Stimulated activated naive CD4-positive, alpha-beta T cell (primary cell): ENCODE measurements at places on chromosomes 6 and 20.

DNA sequence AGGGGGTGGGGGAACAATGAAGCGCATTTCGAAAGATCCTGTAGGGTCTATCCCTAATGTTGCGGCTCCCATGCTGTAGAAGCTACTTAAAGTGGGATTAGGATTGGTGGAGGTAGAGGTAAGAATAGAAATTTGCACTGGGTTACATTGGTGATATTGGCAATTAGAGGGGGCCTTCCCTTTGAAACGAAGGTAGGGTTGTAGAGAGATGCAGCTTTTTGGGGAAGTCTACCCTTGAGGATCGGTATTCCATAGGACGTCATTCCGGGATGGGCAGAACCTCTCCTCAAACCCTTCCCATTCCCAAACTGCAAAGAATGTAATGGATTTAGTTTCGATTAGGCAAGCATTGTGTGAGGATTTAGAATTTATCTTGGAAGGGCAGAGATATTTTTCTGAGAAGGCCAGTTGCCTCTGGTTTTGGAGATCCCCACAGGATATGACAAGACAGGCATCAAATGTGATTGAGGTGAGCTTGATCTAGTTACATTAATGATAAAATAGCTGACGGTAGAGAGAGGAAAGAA lies 5.4 kb upstream of the ZNFX1 start:
- DNase-seq: no peak

DNA sequence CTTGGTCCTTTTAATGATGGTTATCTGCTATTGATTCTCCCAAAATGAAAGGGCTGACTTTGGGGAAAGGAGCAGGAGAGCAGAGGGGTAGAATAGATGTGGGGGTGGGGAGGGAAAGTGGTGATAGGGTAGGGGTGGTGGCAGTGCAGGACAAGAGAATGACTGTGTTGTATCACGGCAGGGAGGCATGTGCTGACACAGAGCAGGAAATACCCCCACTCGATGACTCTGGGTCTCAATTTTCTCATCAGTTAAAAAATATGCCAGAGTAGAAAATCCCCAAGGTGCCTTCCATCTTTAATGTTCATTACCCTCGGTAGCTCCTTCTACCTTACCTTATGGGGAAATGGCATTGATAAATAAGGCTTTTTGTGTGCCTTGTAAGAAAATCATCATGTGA lies 79.0 kb upstream of the ATXN1 start:
- no peak for DNase-seq

DNA sequence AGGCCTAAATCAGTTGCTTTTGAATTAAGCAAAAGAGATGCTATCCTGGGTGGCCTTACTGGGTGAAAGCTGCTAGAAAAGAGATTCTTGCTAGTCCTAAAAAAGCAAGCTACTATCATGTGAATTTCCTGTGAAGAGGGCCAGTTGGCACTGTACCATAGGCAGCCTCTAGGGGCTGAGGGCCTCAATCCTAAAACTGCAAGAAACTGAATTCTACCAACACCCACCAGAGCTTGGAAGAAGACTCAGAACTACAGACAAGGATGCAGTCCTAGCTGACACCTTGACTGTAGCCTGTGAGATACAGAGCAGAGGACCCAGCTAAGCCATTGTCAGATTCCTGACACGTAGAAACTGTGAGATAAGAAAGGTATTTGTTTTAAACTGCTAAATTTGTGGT lies 24.5 kb downstream of the CLIC5 start:
- no peak for DNase-seq

- DNase-seq: no peak
Measured at GRCh38 chr6:164273491-164273890, 859.0 kb downstream of the QKI start.

GRCh38 chr20:54122189-54122588 lies 51.6 kb downstream of the CYP24A1 start:
- no peak for DNase-seq

GRCh38 chr6:40152701-40153436 lies 218.6 kb upstream of the MOCS1 start:
- DNase-seq: no peak

- DNase-seq: no peak
Measured at GRCh38 chr6:90709431-90709996, 122.6 kb upstream of the MAP3K7 start.

- DNase-seq: no peak
Measured at GRCh38 chr6:53982366-53983050, 128.7 kb upstream of the MLIP start.

DNA sequence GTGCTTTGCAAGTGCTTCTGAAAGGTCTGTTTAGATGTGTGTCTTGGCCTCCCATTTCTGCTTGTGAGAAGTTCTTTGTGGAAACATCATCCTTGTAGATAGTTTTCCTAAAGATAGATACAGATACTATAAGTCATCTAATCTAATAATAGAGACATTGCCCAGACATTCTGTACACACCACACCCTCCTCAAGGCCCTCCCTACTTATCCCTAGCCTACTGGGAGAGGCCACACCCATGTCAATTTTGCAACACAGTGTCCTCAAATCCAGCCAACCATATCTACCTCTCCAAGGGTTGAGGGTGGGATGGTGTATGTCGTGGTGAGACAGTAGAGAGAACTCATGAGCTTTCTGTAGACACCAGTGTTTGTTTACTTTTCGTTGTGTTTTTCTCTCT lies 6.2 kb downstream of the KDM1B start:
- DNase-seq: no peak

GRCh38 chr6:118335325-118335816 lies 212.7 kb upstream of the PLN start:
- no peak for DNase-seq

- no peak for DNase-seq
Measured at GRCh38 chr20:52751571-52751970, 220.6 kb upstream of the TSHZ2 start.

GRCh38 chr6:130158056-130158455 lies 64.7 kb downstream of the SAMD3 start:
- DNase-seq: no peak

GRCh38 chr6:13304101-13304500 lies 24.2 kb downstream of the TBC1D7 start:
- no peak for DNase-seq

GRCh38 chr20:5153612-5154542 lies 27.1 kb downstream of the CDS2 start:
- no peak for DNase-seq

- DNase-seq: no peak
Measured at GRCh38 chr6:158810155-158811095, 8.7 kb downstream of the EZR start.

DNA sequence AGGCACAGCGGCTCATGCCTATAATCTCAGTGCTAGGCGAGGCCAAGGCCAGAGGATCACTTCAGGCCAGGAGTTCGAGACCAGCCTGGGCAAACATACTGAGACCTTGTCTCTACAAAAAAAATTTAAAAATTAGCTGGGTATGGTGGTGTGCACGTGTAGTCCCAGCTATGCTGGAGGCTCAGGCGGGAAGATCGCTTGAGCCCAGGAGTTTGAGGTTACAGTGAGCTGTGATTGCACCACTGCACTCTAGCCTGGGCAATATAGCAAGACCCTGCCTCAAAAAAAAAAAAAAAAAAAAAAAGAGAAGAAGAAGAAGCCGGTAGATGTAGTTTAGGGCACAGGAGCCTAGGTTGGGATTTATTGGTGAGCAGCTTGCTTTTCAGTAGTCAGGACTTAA lies 20.7 kb downstream of the MTHFD1L start:
- no peak for DNase-seq

- DNase-seq: no peak
Measured at GRCh38 chr20:23654717-23655116, 17.0 kb upstream of the CST3 start.

DNA sequence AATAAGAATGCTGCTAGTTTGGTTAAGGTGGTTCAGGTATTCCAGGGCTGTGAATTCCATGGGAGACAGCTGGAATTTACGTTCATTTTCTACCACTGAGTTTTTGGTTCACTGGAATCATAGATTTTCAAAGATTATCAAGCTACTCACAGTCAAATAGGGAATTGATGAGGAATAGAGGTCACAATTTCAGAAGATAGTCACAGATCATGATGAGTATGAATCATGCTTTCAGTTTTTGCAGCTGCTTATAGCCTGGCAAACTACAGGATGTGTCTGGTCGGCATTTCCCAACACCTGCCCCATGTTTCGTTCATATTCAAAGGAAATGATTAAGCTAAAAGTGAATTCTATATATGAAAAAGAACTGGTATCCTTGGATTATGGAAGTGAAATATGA lies 58.7 kb downstream of the BCKDHB start:
- DNase-seq: no peak

- DNase-seq: no peak
Measured at GRCh38 chr6:21911208-21911607, 317.7 kb downstream of the SOX4 start.

- DNase-seq: no peak
Measured at GRCh38 chr6:36347621-36348020, 10.9 kb upstream of the BNIP5 start.

- no peak for DNase-seq
Measured at GRCh38 chr20:10253780-10254179, 35.1 kb downstream of the SNAP25 start.

- no peak for DNase-seq
Measured at GRCh38 chr6:96157018-96157565, 141.3 kb downstream of the FUT9 start.

GRCh38 chr20:3071266-3071609 lies 182 bp upstream of the OXT start:
- no peak for DNase-seq

GRCh38 chr6:67459556-67459955 lies 1175.5 kb upstream of the ADGRB3 start:
- no peak for DNase-seq

DNA sequence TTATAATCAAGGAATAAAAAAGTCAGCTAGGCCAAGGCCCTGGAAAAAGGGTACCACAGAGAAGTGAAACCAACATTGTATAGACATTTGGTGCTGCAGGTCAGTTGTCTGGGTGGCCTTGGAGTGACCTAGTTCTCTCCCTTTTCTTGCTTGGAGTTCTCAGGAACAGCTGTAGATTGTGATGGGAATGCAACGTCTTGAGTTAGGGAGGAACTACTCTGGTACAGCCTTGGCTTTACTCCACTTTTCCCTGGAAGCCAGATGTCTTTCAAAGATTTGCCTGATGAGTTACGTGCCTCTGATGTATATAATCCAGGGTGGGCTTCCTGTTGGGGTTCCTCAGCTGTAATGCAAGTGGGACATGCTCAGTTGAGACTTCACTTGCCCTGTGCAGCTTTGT lies 694.7 kb downstream of the HTR1B start:
- no peak for DNase-seq

- no peak for DNase-seq
Measured at GRCh38 chr20:18019068-18019467, 38.6 kb downstream of the OVOL2 start.

DNA sequence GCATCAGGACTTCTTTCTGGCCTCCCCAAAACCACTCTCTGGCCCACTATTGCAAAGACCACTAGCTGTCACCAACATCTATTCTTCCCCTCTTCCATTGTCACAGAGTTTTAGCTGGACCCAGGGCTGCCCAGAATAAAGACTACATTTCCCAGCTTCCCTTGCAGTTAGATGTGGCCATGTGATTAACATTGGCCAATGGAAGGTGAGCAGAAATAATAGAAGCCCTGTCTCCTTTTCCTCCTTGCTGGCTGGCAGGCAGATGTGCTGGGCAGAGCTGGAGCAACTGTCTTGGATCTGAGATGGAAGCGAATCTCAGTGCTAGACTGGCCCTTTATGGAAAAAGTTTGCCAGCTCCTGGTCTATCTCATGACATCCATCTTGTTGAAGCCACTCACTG lies 97.0 kb downstream of the KCNB1 start:
- DNase-seq: no peak

DNA sequence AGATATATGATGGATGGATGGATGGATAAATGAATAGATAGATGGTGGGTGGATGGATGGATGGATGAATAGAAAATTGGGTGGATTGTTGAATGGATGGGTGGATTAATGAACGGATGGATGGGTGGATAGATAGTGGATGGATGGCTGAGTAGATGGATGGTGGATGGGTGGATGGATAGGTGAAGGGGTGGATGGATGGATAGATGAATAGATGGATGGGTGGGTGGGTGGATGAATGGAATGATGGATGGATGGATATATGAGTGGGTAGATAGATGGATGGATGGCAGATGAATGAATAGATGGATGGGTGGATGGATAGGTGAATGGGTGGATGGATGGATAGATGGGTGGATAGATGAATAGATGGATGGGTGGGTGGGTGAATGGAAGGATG lies 80.7 kb upstream of the NEDD9 start:
- DNase-seq: no peak

DNA sequence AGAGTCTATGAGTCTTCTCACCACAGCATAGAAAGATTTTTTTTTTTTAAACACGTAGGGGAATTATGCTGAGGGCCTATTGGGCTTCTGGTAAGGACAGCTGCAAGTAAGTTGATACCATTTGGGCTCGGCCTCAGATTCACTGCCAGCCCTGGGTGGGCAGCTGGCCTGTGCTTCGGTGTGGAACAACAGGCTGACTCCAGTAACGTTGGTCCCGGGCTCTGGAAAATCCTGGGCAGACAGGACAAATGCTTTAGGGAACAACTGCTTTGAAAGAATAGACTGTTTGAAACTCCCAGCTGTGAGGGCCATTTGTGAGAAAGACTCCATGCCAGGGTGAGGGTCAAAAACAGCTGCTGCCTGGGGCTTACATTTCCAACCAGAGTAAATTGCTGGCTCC lies 366.5 kb downstream of the QKI start:
- DNase-seq: no peak

GRCh38 chr20:11380283-11380682 lies 537.4 kb upstream of the BTBD3 start:
- no peak for DNase-seq

DNA sequence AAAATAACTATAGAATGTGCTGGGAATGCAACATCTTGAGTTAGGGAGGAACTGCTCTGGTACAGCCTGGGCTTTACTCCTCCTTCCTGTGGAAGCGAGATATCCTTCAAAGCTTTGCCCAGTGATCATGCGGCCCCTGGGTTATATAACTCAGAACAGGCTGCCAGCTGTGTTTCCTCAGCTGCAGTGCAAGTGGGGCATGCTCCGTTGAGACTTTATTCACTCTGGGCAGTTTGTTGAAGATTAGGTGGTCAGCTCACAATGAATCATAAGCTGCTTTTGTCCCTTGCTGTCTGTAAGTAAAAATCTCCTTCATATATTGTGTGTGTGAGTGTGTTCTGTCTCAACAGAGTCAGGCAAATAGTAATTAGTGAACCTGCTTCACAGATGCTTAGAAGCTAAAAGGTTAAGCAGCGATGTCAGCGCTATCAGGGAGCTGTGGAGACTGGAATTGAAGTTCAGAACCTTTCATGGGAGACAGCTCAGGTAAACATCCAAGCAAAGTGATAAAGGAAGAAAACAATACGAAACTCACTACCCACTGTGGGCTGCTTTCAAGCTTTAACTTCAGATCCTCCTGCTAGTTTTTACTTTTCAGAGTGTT lies 688.4 kb downstream of the HTR1B start:
- no peak for DNase-seq

DNA sequence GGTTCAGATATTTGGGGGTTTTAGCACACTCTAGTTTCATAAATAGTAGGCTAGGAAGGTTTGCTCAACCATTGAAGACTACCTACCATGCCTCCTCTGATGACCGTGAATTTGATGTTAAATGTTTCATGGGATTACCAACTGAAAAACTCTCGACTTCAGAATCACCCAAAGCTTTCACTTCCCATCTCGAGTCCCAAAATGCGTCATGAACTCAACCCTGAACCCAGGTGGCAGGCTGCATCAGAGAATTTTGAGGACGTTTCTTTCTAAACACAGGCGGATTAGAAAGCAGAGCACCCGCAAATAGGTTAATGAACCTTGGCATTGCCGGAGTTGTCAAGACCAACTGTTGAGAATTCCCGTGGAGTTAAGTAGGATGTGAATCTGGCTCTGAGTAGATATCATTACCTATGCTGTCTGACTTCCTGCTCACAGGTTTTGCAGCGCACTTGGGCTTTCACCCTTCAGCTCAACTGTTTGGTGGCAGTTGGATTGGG lies 98.4 kb upstream of the ADTRP start:
- no peak for DNase-seq
